ENCODE measurements at places on chromosomes 2 and 18. TPM values are rescaled to one million over a fixed set of nuclear protein-coding genes. Genes with fewer than 3 reads are reported as not detected.

DNA sequence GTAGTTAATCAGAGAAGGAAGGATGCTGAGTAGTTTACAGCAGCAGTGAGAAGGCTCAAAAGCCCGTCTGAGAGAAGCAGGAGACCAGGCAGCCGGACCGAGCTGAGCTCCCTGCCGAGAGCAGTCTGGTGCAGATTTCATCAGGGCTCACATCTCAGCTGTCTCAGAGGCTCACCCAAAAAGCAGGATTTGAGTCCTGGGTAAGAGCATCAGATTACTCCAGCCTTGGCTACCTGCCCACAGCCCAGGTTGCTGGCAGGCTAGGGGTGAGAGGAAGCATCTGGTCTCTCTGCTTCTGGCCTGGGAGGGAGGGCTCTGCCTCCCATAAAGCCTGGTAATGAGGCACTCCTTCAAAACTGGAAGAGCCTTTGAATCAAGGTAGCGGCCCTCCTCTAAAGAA, 140.5 kb downstream of the ST6GAL2 start:
- DNase-seq, result no peak

ARPC2 gene
- total RNA-seq, result 381 TPM

- DNase-seq, result no peak
Observed at GRCh38 chr2:105395691-105396090, 3.2 kb downstream of the FHL2 start.

DNA sequence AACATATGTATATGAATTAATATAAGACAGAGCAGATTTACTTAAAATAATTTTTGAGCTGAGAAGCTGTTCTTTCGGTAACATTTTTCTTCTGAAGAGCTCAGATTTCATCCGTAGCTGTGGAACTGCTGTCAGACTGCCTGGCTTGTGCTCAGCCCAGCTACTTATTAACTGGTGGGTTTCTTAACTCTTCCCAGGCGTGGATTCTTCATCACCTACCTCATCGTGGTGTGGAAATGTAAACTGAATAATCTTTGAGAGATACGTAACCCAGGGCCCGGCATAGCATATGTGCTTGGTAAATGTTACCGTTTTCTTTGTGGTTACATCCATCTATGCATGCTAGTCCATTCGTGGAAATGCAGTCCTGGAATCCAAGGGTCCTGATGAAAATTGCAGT, 145.0 kb downstream of the MCFD2 start:
- DNase-seq, result no peak

POLR1A gene
- 86.3 TPM for total RNA-seq

Measured in activated T-cell treated with anti-CD3 and anti-CD28 coated beads, Interleukin-2, amount 50 U/mL, for 4 hours (primary cell).